Activated T-helper 1 cell treated with Interleukin-2 at 50 U/mL for 16 hours (primary cell): ENCODE measurements at places on chromosomes 12 and 14.

- no peak for DNase-seq
Measured at GRCh38 chr12:18158774-18159557, 69.0 kb upstream of the RERGL start.

GRCh38 chr12:102507301-102507700 lies 26.9 kb upstream of the IGF1 start:
- no peak for DNase-seq

DNA sequence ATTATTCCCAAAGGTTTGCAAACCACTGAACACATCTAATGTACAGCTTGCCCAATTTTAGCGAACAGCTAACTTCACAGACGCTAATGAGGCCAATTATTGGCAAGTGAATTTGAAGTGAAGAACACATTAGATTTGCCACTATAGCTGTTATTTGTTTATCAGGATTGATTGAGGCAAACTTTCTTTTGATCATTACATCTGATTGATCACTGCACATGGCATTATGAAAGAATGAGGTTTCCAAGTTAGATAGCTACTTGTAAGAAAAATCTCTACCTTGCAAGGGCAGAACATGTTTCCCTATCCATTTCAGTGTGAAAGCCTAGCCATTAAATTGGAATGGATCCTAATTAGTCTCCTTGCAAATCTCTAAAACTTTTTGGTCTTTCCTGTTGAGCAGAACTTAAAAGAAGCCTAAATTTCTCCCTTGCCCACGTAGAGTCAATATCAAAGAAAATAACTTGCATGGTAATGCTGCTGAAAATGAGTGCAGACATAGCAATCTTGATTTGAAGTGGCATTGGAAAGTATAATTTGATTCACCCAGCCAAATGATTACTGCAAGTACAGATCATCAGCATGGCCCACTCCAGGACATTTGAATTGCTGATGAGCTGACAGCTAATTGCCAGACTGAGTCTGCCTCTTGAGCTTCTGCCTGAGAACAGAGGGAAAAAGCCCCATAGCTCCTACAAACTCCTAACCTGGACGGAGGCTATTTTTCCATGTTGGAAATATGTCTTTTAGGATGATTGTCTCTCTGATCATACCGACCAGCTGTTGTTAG lies 98.6 kb downstream of the TPH2 start:
- DNase-seq, result no peak

DNA sequence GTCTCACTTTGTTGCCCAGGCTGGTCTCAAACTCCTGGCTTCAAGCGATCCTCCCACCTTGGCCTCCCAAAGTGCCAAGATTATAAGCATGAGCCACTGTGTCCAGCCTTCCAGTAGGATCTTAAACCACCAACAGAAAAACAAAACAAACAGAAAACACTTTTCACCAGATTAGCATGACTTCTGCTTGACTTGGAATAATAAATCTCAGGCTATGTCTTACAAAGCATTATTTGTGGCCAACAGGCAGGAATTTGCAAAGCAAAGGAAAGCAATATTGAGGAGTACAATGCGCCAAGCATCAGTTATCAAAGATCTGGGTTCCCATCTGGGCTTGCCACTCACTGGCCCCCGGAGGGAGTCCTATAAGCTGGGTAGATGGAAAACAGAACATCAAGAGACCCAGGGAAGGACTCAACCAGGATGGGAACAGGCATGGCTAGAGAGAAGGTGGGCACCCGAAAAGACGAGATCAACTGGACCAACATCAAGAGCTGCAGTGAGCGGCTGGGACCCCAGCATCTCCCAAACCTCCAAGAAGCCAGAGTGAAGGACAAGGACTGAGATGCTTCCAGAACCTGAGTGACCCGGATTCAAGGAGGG lies 101.2 kb downstream of the TMEM30B start:
- no peak for DNase-seq

DNA sequence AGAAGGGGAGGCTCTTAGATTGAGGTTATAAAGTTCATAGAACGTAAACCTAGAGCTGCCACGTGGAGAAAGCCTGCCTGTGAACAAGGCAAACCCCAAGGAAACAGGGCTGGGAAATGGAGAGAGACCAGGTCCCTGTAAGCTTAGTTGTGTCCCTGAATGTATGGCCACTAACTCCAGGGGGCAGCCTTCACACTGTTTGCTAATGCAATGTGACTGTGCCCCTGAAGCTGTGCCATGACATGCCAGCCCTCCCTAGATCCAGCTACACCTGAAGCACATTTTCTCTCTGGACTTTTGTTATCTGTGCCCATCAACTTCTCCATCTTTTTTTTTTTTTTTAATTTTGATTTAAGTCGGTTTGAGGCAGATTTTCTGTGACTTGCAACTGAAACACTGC lies 60.6 kb upstream of the TMCC3 start:
- no peak for DNase-seq

- DNase-seq, result no peak
Measured at GRCh38 chr14:97057238-97058073, 260.3 kb downstream of the VRK1 start.

DNA sequence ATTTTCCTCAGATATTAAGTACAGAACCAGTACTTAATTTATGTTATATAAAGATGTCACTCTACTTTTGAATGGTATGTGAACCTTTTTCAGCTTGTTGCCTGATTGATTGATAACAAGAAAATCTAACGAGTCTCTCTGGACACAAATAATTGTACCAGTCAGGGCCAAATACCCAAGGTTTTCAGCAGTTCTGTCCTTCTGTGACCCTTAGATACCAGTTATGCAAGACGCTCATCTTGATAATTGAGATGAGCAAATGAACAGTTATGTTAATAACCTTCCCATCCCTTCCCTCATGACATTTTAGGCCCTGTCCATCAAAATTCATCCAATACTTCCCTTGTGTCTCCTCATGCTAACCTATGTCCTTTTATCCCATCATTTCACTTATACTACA lies 185.9 kb upstream of the G2E3 start:
- DNase-seq, result no peak

DNA sequence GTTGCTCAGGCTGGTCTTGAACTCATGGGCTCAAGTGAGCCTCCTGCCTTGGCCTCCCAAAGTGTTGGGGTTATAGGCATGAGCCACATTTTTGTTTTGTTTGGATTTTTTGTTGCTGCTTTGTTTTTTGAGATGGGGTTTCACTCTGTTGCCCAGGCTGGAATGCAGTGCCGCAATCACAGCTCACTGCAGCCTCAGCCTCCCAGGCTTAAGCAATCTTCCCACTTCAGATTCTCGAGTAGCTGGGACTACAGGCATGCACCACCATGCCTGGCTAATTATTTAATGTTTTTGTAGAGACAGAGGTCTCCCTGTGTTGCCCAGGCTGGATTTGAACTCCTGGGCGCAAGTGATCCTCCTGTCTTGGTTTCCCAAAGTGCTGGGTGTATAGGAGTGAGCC lies 5.7 kb upstream of the PLEK2 start:
- no peak for DNase-seq

DNA sequence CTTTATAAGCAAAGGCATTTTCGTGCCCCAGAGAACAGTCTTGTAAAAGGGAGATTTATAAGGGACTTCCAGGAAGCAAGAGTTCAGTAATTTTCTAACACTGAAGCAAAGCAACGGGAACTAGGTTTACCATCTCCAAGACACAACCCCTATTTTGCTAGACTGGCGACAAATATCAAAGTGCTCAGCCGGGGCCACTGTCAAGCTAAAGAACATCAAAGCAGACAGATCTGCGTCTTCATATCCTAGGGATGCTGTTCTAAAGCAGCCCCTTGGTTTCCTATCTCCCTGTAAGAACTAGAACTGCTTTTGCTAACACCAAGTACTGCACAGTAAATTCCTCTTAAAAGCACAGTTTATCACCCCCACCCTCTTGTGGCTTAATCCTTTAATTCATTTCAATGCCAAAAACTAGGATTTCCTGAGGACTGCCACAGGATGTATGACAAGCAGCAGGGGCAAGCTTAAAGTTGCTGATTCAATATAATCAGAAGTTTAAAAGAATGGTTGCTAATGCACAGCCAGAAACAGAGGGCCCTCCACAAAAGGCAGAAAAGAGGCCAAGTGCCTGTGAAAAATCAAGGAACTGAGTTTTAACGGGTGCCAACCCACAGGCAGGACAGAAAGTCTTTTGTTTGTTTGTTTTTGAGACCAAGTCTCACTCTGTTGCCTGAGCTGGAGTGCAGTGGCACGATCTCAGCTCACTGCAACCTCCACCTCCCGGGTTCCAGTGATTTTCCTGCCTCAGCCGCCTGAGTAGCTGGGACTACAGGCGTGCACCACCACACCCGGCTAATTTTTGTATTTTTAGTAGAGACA lies 44.0 kb upstream of the ISM2 start:
- DNase-seq, result no peak

GRCh38 chr14:104741108-104741802 lies 11.7 kb upstream of the SIVA1 start:
- no peak for DNase-seq

- no peak for DNase-seq
Measured at GRCh38 chr12:123085730-123086487, 65.0 kb downstream of the PITPNM2 start.

- no peak for DNase-seq
Measured at GRCh38 chr12:111298582-111299436, 70.1 kb downstream of the PHETA1 start.

DNA sequence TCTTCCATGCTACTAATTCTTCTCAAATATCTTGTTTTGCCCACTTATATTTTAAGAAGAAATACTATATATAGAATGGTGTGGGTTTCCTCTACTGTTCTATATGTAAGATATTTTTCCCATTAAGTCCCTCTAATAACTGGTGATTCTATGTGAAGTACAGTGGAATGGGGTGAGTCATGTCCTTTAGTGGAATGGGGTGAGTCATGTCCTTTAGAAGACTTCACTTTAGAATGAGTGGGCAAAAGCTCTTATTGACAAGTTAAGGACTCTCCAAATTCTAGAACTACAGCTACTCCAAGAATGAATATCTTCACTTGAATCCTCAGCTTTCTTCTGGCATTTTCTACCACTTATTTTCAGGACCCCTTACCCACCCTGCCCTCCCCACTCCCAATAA lies 349.9 kb downstream of the ETNK1 start:
- DNase-seq, result no peak

GRCh38 chr14:36619853-36620252 lies 37.4 kb upstream of the NKX2-8 start:
- DNase-seq, result no peak

DNA sequence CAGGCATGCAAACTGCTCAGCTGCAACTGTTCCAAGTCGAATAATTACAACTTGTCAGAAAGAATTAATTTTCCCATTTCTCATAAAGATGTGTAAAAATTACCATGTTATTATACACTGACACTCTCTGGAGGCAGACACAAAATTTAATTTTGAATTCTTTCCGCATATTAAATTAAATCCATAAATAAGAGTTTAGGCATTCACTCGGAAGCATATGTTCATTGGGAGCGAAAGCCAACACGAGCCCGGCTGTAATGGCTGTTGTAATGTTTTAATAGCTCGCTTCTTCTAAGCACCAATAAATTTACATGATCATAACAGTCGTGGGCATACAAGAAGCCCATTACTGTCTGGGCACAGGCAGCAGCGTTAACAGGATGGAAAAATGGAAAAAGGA lies 189.6 kb upstream of the SOX5 start:
- DNase-seq, result no peak

GRCh38 chr12:117590386-117590785 lies 229.0 kb upstream of the NOS1 start:
- no peak for DNase-seq

GRCh38 chr12:40768125-40768864 lies 76.1 kb downstream of the CNTN1 start:
- DNase-seq, result no peak

- no peak for DNase-seq
Measured at GRCh38 chr14:34232790-34233189, 229.2 kb downstream of the SPTSSA start.

- no peak for DNase-seq
Measured at GRCh38 chr14:56334458-56334857, 216.2 kb downstream of the PELI2 start.

DNA sequence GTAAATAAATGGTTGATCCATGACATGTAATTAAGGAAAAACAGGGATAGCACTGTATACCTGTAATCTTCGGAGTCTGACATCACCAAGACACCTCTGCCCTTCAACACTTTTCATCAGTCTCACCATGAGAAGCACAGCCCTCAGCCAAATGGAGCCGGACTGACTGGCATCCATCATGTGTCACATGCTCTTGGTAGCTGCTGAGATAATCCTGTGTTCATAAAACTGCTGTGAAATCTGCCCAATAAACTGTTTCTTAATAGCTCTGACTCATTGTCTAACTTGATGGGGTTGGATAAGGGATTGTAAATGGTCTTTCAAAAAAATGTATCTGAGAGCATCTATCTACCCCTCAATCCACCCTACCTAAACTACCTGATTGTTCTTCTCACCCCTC lies 33.6 kb downstream of the KCNH5 start:
- no peak for DNase-seq

- no peak for DNase-seq
Measured at GRCh38 chr12:80838024-80838658, 99.6 kb downstream of the LIN7A start.

DNA sequence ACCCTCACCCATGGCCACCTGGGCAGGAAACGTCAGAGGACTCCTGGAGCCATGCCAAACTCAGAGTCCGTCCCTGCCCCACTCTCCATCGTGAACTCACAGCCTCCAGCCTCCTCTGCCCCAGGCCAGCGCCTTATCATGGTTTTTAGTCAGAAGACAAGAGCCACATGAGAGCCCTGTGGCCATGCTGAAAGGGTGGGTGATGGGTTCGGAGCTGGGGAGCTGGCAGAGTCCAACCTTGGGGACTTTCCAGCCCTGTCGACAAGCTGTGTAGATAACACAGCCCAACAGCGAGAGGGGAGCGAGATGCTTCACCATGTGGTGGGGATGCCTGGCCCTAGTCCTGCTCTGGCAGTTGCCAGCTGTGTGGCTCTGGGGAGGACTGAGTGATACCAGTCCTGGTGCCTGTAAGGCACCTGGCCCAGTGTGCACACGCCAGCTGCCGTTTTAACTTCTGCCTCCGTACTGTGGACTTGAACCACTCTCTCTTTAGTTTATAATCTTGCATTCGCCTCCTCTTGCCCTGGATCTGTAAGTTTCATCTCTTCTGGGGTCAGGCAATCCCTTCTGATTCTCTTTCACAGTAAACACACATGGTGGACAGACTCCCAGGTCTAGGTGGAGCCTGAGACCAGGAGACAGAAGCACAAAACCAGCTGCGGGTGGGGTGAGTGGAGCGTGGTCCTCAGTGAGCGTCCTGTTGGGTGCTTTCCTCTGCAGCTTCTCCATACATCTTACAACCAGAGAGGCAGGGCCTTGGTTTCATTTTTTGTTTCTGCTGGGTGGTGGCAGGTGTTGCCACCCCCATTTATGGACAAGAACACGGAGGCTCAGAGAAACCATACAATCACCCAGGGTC lies 55.3 kb downstream of the RIN3 start:
- no peak for DNase-seq

- DNase-seq, result no peak
Measured at GRCh38 chr12:52086944-52087835, 7.7 kb downstream of the SMIM41 start.

GRCh38 chr12:11917501-11917900 lies 153.2 kb upstream of the BCL2L14 start:
- no peak for DNase-seq

GRCh38 chr12:52380271-52380694 lies 5.2 kb downstream of the KRT84 start:
- DNase-seq, result no peak

- DNase-seq, result no peak
Measured at GRCh38 chr12:129571901-129572494, 331.8 kb downstream of the TMEM132D start.
